Activated naive CD4-positive, alpha-beta T cell treated with anti-CD3 and anti-CD28 coated beads for 36 hours (primary cell): ENCODE measurements at places on chromosomes 13 and 19.

GRCh38 chr13:52348071-52348470 lies 57.9 kb downstream of the THSD1 start:
- no peak for DNase-seq

DNA sequence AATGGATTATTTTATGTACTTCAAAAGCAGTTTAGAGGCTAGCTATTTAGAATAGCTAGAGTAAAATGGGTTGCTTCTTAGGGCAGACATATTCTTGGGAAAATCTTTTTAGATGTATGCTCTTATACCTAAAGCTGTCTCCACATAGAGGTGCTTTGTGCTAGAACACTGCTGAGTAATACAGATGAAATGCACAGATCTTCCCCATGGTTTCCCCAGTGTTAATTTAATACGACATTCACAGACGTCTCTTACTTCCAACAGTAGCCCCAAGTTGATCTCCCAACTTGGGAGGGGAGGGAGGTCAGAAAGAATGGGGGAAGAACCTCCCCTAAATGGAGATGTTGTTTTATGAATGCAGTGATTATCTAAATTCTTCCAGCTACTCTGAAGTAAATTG lies 16.9 kb downstream of the NALCN start:
- DNase-seq: no peak

DNA sequence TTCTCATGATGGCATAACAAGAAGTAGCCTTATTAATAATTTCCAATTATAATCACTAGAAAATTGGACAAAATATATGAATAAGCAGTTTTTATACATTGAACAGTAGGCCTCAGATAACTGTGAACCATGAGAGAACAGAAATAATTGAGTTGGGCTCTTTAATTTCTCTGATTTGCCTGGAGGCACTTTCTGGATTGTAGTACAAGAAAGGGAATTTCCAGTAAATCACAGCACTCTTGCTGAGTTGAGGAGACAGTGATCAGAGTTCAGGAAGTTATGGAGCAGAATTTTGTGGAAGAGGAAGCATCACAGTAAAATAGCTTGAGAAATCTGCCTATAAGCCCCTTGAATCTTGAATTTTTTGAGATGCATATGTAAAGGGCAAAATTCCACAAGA lies 216.2 kb downstream of the MAB21L1 start:
- no peak for DNase-seq

DNA sequence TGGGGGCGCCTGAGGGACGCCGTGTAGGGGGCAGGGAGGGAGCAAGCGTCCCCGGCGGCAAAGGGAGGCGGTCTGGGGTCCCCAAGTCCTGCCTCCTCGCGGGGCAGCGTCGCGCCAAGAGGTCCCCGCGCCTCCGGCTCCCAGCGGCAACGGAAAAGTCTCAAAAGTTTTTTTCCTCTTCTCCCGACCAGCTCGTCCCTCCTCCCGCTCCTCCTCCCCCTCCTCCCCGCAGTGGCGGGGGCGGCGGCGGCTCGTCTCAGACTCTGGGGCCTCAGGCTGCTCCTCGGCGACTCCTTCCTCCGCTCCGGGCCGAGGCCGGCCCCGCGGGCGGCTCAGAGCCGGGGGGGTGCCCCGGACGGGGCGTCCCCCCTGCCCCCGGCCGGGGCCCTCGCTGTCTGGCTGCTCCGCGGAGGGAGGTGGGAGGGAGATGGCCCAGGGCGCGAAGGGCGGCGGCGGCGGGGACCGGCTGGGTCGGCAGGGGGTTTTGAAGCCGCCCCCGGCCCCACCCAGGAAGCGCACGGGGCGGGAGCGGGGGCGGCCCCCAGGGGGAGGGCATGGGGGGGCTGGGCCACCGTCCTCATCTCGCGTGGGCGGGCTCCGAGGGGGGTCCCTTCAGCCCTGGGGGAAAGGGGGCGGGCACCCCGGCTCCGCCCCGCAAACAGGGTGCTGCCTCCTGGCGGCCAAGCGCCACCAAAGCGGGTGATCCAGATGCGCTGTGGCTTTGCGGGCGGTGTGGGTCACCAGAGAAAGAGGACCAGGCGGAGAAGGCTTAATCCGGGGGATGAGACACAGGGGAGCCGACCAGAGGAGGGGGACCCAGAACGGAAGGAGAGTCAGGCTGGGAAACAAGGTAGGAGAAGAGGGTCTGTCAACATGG lies at the start of gene TGFB1:
TGFB1 (minus strand) TSS at position 457 of the 877 bp plus-strand sequence. CDS start 878 bp downstream, outside the sequence.
- DNase-seq: peak; percentile 94

DNA sequence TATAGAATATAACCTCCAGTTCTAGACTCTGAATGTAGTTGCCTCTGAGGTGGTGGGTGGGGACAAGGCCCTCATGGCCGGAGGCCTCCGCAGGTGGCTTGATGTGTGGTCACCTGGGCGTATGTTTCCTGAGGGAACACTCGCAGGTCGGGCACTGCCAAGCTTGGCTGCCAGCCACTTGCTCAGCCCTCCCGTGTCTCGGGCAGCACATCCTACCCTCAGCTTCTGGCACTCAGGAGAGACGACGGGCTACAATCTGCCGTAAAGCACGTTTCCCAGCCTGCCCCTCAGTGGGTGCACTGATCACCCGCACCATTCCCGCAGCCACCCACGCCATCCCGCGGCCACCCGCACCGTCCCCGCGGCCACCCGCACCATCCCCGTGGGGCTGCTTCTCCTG lies 15.2 kb downstream of the THOP1 start:
- DNase-seq: no peak

DNA sequence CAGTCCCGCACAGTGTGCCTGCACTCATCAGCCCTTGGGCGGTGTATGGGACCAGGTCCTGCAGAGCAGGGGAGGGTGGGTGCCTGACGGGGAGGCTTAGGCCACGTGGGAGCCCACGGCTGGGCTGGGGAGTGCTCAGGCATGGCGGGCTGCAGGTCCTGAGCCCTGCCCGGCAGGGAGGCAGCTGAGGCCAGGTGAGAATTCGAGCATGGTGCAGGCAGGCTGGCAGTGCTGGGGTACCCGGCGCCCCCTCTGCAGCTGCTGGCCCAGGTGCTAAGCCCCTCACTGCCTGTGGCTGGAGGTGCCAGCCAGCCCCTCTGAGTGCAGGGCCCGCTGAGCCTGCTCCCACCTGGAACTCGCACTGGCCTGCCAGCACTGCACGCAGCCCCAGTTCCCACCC lies 630.9 kb upstream of the PCDH20 start:
- DNase-seq: no peak

DNA sequence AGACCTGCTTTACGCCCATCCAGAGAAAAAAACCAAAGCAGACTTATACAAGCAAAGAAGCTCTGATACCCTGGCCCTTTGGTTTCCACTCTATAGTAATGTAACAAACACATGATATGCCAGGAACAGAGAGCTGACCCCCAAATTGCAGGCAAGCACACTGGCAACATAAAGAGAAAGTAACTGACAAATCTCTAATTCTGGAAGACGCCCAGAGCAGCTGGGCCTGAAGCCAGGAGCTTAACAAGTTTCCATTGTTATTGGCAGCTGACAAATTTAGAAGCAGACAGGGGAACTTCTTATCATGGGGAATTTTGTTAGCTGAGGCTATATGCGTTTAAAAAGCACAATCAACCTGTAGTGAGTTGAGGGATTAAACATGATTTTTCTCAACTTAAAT lies 158.0 kb downstream of the DLEU7 start:
- DNase-seq: no peak

- no peak for DNase-seq
Measured at GRCh38 chr13:33940256-33940655, 122.3 kb downstream of the RFC3 start.

GRCh38 chr19:50203281-50204080 lies at the start of gene MYH14:
TSS of gene MYH14 (plus strand) at chr19:50203622. CDS start at chr19:50210366, 6,744 bp downstream.
- no peak for DNase-seq

- no peak for DNase-seq
Measured at GRCh38 chr13:74280093-74280794, 146.0 kb upstream of the KLF12 start.

GRCh38 chr19:55346725-55347441 lies 7.2 kb downstream of the KMT5C start:
- no peak for DNase-seq

GRCh38 chr13:97695684-97696083 lies 257.8 kb upstream of the IPO5 start:
- no peak for DNase-seq

GRCh38 chr19:46201454-46202310 lies 27.9 kb upstream of the IGFL1 start:
- DNase-seq: no peak

GRCh38 chr19:28960986-28961705 lies 251.8 kb downstream of the UQCRFS1 start:
- DNase-seq: no peak

- no peak for DNase-seq
Measured at GRCh38 chr19:29533578-29534544, 8.1 kb downstream of the VSTM2B start.
